Amniotic stem cell (primary cell): ENCODE measurements at places on chromosomes 13 and 19.

GRCh38 chr19:3396881-3397265, 30.5 kb downstream of the NFIC start:
- no peak for DNase-seq

DNA sequence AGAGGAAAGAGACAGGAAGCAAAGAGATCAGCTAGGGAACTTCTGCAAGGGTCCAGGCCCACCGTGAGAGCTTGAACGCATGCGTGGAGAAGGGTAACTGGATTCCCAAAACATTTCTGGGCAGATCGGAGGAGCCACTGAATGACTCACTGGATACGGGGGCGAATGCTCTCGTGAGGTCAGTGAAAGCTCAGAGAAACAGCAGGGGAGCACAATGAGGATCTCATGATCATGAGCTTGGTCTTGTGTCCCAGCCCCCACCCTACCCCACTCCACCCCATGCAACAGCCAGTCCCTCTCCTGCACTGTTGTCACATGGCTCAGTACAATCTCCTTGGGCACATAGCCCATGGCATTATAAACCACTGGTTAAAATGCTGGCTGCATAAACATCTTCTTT, 40.6 kb downstream of the DCLK1 start:
- no peak for DNase-seq

DNA sequence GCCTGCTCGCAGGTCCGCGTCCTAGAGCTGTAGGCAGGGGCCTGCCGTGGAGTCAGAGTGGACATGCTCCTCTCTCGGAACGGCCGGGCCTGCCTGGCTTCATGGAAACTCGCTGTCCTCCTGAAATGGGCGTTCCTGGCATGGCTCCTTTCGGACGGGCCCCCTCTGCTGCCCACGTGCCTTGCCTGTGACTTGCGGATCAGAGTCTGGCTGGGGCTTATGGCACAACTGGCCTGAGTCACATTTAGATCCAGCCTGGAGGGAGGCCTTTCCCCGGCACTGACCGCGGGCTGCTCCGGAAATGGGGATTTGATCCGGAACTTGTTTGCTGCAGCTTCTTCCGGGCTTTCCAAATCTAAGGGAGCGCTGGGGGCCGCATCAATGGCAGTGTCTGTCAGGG, 28.1 kb downstream of the THSD1 start:
- DNase-seq: no peak

- no peak for DNase-seq
Observed at GRCh38 chr19:52700673-52701072, 34.2 kb downstream of the ZNF611 start.

- DNase-seq: no peak
Observed at GRCh38 chr13:112756511-112756966, 66.7 kb downstream of the ATP11A start.

GRCh38 chr19:41610789-41611188, 16.1 kb downstream of the CEACAM4 start:
- DNase-seq: no peak

DNA sequence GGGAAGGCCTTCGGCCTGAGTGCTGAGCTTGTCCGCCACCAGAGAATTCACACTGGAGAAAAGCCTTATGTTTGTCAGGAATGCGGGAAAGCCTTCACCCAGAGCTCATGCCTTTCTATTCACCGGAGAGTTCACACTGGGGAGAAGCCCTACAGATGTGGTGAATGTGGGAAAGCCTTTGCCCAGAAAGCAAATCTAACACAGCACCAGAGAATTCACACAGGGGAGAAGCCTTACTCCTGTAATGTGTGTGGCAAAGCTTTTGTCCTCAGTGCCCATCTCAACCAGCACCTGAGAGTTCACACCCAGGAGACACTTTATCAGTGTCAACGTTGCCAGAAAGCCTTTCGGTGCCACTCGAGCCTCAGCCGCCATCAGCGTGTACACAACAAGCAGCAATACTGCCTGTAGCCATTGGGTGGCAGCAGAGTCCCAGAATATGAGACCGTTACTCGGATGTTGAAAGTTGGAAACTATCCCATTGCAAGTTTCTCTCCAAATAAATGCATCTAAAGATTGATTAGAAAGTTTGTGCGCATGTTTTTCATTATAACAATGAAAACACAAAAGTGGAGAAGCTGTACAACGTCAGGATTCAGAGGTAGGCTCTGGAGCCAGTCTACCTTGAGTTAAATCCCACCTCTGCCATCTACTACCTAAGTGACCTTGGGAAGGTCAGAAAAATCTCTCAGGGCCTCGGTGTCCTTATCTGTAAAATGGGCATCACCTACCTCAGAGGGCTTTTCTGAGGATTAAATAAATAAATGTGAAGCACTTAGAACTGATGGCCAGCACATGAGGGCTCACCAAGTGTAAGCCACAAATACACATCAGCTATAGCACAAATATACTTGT, 21.1 kb downstream of the ZNF473 start:
- DNase-seq: peak; percentile 10

GRCh38 chr13:94249512-94249911, 230.0 kb downstream of the DCT start:
- no peak for DNase-seq

- DNase-seq: no peak
Observed at GRCh38 chr13:111661776-111662175, 341.3 kb downstream of the TEX29 start.

DNA sequence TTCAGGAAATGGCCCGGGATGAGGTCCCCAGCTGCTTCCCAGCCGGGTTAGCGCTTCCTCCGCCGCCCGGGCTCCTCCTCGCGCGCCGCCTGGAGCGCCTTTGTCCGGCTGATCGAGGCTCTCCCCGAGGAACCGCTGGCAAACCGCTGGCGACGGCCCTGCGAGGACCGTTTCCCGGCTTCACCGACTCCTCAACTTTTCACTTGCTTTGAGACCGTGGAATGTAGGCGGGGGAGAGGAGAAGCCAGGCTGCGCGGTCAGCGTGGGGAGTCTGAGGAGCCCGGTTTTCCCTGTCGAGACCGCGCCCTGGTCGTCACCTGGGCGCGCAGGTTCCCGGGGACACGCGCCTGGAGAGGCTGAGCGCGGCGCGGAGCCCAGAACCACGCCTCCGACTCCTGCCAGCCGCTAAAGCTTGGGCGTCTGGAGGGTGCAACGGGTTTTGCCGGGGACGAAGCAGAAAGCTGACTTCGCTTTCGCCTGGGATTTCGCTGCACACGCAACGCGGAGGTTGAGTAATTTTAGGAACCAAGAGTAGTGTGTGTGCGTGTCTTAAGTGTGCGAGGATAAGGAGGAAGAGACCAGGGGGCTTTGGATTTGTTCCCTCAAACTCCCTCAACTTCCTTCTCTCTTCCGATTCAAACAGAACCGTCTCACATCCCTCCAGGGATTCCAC, 7.3 kb upstream of the DGKH start:
- DNase-seq: peak; percentile 28

- no peak for DNase-seq
Observed at GRCh38 chr13:80265348-80265747, 75.6 kb downstream of the SPRY2 start.

- no peak for DNase-seq
Observed at GRCh38 chr19:42247640-42248199, 5.3 kb upstream of the GSK3A start.

DNA sequence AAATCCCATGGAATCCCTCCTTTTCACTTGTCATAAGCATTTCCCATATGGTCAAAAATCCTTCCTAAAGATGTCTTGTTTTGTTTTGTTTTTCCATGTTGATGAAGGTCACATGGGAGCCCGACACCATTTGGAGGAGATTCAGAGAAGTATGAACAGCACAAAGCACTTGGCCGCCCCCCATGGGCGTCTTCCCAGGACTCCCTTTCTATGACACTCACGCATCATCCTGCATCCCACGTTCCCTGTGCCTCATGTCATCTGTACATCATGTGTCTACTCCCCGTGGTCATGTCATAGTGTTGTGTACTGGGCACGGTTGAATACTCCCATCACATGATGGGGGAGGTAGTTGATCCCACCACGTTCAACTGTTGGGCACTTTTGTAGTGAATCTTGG, 2.0 kb downstream of the ZSCAN1 start:
- no peak for DNase-seq

DNA sequence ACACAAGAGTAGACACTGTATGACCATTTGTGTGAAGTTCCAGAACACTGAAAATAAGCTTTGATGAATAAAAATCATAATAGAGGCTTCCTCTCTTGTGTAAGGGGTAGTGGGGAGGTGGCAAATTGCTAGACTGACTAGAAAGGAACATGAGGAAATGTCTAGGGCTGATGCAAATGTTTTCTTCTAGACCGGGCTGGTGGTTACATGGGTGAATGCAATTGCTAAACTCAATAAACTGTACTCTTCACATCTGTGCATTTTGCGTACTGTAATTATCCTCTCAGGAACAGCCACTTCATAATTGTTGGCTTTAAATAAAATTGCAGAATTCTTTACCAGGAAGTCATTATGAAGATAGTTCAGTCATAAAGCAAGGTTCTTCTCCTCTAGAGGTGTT, 5.2 kb upstream of the KBTBD7 start:
- DNase-seq: no peak

DNA sequence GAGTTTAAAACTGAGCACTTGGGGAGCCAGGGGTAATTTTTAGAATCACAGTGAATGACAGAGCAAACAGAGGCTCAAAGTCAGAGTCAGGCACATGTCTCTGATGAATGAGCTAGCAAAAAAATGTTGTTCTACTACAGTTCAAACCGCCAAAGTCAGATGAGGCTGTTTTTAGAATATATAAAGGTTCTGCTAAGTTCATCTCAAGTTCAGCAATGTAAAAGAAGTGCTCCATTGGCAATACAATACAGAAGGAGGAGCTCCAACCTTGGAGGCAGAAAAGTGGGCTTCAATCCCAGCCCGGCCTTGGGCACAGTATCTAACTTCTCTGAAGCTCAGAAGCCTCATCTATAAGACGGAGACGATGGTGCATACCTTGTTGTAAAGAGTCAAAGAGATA, 70.1 kb upstream of the IPO5 start:
- DNase-seq: no peak

- DNase-seq: no peak
Observed at GRCh38 chr19:16397791-16398529, 73.3 kb downstream of the KLF2 start.

DNA sequence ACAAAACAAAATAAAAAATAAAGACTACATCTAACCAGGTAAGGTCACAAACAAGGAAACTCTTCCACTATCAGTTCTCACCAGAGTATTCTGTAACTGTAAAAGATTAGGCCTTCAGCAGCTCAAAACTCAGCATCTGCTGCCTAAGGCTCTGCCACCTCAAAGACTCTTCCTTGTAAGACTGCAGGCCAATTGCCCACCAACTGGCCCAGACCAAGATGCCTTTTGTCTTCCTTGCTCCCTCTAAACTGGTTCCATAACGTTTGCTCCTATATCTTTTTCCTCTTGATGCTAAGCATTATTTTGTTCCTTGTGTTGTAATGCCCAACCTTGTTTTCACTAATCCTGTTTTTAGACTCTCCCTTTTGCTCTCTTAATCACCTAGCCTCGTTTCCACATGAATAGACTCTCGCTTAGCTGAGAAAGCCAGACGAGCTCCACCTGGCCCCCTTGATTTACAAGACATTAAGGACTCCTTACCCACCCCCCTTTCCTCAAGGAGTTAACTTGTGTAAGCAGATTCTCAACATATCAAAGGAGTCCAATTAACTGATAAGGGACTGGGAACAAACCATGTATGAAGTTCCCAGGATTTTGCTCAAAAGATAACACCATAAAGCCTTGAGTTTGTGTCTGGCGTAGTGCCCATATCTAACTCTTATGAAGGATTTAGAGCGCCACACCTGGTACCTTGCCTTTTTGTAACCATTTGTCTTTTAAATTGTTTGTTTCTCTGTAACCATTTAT, 1.5 kb downstream of the ZNF814 start:
- DNase-seq: no peak

- no peak for DNase-seq
Observed at GRCh38 chr13:103031332-103031873, 34.8 kb downstream of the SLC10A2 start.

DNA sequence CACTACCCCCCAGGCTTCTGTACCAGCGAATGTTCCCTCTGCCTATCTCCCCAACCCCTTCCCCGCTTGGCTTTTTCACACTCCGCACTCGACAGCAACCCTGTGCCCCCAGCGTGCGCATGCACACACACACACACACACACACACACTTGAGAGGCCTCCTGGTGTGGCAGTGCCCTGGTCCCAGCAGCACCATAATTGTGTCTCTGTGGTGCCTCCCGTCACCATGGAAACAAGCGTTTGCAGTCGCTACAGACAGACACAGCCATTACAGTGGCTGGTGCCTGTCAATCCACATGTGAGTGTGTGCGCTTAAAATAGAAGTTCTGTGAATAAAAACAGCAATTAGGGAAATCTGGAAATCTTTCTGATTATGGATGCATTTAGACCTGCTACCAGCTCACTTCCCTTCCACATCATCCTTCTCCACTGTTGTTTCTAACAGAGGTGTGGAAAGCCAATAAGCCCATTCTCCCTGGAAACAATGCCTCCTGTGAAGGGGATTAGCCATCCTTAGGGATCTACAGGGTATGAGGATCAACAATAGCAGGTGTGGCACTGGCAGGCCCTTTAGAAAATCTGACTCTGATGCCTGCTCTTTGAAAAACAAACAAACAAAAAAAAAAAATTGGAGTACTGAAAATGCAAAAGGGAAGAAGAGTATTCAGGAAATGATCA, 146.3 kb downstream of the DCLK1 start:
- no peak for DNase-seq

GRCh38 chr13:75841905-75842304, 205.8 kb downstream of the LMO7 start:
- DNase-seq: no peak

GRCh38 chr19:7917267-7918061, 2.7 kb upstream of the SNAPC2 start:
- peak; percentile 34 for DNase-seq

DNA sequence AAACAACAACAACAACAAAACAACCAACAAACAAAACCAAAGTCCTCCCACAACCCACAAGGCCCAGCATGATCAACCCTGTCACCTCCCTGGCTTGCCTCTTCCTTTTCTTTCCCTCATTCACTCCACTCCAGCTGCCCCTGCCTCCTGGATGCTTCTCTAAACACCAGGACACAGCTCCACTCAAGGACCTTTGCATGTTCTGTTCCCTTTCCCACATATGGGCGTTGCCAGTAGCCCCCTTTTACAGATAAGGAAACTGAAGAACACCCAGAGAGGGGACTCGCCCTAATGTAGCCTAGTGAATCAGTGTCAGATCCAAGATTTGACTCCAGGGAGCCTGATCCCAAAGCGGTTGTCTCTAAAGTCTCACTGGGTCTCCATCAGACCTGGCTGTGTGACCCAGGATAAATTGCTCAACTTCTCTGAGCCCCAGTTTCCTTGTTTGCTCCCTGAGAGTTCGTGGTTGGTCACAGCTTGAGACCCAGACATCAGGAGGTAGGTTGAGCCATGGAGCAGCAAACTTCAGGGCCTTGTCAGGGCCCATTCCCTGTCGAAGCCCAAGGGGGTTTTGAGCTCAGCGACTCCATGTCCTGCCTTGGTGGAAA, 3.0 kb upstream of the DOCK6 start:
- no peak for DNase-seq

- no peak for DNase-seq
Observed at GRCh38 chr19:55699221-55699620, 24.2 kb downstream of the EPN1 start.

DNA sequence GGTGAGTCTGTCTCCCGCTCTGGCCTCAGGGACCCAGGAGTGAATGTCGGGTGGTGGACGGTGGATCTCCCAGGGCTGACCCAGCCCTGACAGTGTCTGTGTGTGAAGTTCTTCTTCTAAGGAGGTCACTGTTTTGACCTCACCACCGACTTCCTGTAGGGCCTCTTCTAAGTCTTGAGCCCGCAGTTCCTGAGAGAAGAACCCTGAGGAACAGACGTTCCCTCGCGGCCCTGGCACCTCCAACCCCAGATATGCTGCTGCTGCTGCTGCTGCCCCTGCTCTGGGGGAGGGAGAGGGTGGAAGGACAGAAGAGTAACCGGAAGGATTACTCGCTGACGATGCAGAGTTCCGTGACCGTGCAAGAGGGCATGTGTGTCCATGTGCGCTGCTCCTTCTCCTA, at the start of gene SIGLEC7:
SIGLEC7 (plus strand) TSS at position 183 of the 400 bp plus-strand sequence; CDS start at position 252, 69 bp downstream.
- DNase-seq: no peak
